Stimulated activated naive CD8-positive, alpha-beta T cell treated with anti-CD3 and anti-CD28 coated beads, Interleukin-15, amount 100 ng/mL, for 72 hours (primary cell): ENCODE measurements at places on chromosomes 1 and 21.

GRCh38 chr1:7300893-7301663 lies 470.0 kb upstream of the VAMP3 start:
- no peak for DNase-seq

GRCh38 chr1:97593192-97593591 lies 327.6 kb downstream of the DPYD start:
- no peak for DNase-seq

GRCh38 chr1:228090613-228091081 lies 8.1 kb downstream of the ARF1 start:
- no peak for DNase-seq

GRCh38 chr1:201537028-201537427 lies 1.9 kb upstream of the NAV1 start:
- no peak for DNase-seq

DNA sequence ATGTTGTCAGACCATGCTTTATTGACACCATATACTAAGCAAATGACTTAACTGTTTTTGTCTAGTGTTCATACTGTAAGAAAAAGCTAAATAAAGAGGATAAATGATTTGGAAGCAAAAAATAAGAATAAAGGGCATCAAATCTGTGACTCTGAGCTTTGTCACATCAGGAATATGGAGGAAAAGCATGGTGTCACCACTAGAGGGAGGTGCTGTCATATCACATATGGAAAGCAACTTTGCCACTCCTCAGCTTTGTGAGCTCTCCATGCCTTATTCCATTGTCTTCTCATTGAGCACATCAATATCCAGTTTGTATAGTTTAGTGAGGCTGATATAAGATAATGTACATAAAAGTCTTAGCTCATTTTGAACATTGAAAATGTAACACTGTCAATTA lies 20.8 kb upstream of the GBP1 start:
- DNase-seq: no peak

GRCh38 chr1:42877380-42877779 lies 31.0 kb downstream of the ZNF691 start:
- DNase-seq: no peak

GRCh38 chr1:41242342-41243078 lies 404 bp upstream of the SCMH1 start:
- DNase-seq: peak; percentile 40

DNA sequence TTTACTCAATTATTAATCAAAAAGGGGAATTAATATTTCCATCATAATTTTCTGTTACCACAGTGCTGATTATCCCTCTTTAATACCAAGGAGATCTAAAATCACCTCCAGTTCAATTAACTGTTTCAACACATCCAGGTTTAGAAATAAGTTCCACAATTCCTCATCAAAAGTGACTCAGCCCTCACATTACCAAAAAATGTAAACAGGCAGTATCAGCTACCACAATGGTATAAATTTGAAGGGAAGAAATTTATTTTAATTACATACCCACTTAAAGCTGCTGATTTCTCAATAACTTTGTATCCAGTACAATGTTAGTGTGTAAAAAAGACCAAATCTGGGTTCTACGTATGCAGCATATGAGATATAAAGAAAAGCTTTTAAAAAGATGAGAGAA lies 51.9 kb downstream of the EIF4G3 start:
- DNase-seq: no peak

DNA sequence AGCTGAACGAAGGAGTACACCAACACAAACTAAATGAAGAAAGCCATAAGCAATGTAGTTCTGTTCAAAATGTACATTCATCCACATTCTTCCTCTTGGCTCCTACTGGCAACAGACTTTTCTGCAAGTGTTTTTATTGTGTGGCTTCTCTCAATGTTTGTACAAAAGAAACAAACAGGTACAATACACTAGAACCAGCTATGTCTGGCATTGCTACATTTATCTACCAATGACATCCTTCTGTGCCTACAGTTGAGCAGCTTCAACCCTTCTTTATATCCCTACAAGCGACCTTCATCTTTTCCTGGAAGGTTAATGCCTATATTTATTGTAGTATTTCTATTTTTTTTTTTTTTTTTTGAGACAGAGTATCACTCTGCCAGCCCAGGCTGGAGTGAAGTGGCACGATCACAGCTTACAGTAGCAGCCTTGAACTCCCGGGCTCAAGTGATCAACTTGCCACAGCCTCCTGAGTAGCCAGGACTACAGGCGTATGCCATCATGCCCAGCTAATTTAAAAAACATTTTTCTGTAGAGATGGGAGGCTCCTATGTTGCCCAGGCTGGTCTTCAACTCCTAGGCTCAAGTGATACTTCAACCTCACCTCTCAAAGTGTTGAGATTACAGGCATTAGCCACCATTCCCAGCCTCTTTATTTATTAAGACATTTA lies 89.3 kb downstream of the ASH1L start:
- DNase-seq: no peak

- peak; percentile 32 for DNase-seq
Observed at GRCh38 chr1:1782399-1783221, 4.3 kb upstream of the NADK start.

DNA sequence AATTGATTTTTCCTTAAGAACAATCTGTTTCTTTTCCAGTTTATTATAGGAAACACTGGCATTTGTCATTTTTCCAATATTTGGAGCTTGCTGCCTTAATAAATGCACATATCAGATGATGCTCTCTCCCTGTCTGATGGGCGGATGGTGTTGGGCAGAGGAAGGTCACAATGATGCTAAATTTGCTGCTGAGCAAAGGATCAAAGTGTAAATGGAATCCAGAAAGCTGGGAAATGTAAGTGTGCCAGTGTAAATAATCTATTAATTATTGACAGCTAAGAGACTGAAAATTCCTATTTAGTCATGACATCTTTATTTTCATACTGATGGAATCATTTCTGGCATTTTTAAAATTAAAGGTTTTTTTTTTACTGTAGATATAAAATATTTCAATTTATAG lies 243.2 kb downstream of the PTBP2 start:
- DNase-seq: no peak

GRCh38 chr1:160007577-160008200 lies 24.1 kb downstream of the PIGM start:
- no peak for DNase-seq

DNA sequence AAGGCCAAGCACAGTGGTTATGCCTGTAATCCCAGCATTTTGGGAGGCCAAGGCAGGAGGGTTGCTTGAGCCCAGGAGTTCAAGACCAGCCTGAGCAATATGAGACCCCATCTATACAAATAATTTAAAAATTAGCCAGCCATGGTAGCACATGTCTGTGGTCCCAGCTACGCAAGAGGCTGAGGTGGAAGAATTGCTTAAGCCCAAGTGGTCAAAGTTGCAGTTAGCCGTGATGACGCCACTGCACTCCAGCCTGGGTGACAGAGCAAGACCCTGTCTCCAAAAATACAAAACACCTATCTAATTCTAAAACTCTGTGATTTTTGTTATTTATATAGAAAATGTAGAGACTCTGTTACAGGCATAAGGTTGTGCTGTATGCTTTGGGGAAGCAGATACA lies 44.2 kb upstream of the ZYG11A start:
- DNase-seq: no peak

DNA sequence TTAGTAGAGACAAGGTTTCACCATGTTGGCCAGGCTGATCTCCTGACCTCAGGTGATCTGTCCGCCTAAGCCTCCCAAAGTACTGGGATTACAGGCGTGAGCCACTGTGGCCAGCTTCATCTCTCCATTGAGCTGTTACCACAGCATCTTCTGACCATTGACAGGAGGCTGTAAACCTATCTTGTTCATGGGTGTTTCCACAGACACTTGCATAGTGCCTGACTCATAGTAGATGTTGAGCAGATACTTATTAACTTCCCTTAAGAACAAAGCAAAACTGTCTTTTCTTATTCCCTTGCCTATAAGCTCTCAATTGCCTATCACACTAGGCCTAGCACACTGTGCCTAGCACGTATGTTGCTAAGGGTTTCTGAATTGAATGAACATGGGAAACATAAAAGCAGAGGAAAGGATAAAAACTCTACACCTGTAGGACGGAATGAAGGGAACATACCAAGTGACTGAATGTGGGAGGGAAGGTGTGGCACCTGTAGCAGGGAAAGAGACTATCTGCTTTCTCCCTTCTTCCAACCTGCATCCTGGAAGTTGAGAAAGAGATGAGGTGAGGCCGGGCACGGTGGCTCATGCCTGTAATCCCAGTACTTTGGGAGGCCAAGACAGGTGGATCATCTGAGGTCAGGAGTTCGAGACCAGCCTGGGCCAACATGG lies 1.2 kb upstream of the C1orf54 start:
- DNase-seq: no peak

DNA sequence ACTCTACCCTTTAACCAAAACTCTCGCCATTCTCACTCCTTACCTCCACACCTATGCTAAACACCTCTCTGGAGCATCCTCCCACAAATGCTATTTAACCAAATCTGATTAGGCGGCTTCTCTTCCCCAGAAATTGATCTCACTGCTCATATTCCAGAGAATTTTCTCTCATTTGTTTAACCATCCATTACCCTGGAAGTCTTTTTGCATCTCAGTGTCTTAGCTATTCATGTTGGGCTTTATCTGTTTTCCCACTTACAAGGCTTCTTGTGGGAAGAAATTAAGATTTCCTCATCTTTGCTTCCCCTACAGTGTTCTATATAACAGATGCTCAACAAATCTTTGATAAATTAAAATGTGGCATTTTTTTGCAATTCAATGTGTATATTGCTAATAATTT lies 45.5 kb downstream of the MYSM1 start:
- DNase-seq: no peak

DNA sequence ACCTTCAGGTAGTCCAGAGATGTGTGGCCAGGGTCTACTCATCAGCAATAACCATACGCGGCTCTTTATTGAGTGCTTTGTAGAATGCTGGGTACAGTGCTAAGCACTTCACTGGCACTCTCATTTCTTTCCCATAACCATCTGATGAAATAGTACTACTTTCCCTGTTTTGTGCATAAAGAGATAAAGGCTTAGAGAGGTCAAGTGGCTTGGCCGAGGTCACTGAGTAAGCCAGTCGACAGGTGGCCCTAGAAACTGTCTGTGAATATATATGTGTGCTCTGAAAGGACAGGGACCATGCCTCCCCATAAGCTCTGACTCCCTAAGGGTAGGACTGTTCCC lies 52.8 kb downstream of the NENF start:
- DNase-seq: no peak

DNA sequence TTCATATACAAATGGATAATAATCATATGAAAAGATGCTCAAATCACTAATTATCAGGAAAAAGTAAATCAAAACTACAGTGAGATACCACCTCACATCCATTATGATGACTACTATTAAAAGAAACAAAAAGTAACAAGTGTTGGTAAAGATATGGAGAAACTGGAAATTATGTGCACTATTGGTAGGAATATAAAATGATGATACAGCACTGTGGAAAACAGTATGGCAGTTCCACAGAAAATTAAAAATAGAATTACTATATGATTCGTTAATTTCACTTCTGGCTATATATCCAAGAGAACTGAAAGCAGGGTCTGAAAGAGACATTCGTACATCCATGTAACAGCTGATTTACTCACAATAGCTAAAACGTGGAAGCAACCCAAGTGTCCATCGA lies 21.1 kb upstream of the ATP1A1 start:
- DNase-seq: no peak

GRCh38 chr1:93257889-93258288 lies 77.4 kb downstream of the CCDC18 start:
- DNase-seq: no peak

DNA sequence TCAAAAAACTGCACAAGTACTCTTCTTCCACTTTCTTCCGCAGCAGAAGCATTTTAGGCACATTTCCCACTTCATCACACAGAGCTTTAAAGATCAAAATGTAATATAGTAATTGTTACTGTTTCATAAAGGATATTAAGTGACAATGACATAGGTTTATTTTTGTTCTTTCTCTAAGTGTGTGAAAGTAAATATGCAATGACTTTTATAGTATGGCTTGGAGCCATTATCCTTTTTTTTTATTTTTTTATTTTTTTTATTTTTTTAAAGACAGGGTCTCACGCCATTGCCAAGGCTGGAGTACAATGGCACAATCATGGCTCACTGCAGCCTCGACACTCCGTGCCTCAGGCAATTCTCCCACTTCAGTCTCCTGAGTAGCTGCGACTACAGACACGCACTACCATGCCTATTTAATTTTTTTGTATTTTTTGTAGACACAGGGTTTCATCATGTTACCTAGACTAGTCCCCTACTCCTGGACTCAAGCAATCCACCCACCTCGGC lies 7.0 kb downstream of the TRIM33 start:
- DNase-seq: no peak

DNA sequence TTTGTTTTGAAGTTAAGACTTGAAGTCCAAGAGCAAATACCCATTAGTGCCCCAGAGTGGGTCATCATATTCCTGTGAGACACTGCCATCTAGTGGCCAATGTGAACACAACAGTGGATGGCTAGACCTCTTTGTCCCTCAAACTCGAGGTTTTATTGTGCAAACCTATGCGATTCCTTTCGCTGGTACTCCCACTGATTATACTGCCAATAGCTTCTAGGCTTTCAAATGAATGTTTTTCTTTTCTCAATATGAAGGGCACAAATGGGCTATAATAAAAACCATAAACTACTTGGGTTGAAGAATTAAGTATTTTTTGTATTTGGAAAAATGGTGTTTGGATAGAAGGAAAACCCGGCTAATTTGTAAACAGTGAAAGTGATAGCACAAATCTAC lies 100.4 kb upstream of the ZNF281 start:
- DNase-seq: peak; percentile 63

DNA sequence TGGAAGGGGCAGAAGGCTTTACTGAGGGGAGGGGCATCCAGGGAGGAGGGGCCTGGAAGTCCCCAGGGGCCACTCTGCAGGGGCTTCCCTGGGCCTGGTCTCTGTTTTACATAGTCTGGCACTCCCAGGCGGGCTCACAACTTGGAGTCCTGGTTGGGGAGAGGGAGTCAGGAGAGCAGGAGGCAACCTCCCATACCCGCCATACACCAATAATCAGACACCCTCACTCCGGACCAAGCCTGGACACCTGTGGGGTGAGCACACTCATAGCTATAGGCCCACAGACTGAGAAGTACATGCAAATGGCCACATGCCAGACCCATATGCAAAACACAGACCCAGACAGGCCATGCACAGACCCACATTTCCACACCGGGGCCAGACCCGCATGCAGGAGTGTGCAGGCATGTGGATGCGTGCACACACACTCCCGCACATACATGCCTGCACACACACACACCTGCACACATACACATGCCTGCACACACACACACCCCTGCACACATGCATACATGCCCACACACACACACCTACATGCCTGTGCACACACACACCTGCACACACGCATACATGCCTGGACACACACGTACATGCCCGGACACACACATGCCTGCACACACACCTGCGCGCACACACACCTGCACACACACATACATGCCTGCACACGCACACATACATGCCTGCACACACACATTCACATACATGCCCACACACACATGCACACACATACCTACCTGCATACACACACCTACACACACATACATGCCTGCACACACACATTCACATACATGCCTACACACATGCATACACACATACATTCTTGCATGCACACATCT lies 89.5 kb upstream of the RUNX3 start:
- DNase-seq: no peak
